Activated effector memory CD4-positive, alpha-beta T cell treated with anti-CD3 and anti-CD28 coated beads, Interleukin-2, amount 50 U/mL, for 16 hours (primary cell): ENCODE measurements at places on chromosomes 4 and X.

DNA sequence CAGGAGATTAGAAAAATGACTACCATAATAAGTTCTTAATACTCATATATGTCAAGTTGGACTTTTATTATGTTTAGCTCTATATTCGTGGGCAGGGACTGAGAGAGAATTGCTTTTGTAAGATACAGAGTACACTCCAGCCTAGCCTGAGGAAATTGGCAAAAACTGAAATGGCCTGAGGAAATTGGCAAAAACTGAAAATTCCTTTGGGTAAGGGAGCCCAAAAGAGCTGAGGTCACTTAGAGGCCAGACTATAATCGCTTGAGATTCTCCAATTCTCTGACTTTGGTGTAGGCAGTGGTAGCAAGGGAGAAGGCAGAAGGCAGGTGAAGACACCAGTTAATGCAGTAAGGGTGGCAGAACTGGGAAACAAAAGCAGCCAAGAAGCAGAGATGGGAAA is 124.5 kb upstream of the HCCS start:
- DNase-seq = no peak

DNA sequence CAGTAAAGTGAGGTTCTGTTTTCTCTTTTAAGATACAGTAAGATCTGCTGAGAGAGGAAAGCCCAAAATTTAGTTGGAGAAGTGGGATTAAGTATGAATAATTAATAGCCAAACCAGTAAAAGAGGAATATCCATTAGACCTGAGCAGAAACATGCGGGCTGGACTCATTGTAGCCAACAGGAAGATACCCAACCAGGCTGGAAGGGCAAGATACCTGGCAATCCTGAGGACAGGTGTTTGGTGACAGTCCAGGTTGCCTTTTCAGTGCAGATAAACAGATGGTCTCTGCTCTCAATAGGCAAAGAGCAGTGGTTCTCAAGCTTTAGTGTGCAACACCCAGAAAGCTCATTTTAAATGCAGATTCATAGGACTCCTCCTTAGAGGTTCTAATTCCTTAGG is 980.8 kb upstream of the GRID2 start:
- no peak for DNase-seq

DNA sequence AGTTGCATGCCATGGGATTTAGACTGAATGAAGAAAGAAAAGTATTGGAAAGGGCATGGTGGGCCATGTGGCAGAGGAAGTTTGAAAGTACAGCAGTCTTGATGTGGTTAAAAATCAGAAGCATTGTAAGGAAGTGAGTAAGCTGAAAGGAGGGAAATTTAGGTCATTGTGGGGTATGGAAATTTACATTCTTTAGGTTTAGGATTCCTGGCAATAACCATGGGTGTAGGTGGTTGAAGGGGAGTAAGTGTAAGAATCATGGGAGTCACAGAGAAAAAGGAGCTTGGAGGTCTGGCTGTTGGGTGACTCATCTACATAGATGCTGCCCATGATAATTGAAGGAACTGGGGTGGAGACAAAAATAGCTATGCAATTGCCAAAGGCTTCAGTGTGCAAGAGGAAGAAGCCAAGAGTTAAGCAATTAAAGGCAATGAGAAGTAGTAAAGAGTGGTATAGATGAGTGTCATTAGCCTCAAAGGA is 243.8 kb upstream of the LDB2 start:
- DNase-seq = no peak

- DNase-seq = no peak
Measured at GRCh38 chrX:105314458-105314857, 94.0 kb upstream of the TEX13A start.

GRCh38 chr4:16225863-16226815 is at the start of gene TAPT1:
TAPT1 (minus strand) TSS chr4:16226471; CDS start chr4:16226457, 14 bp downstream.
- DNase-seq = peak; percentile 93

- DNase-seq = no peak
Measured at GRCh38 chr4:11313157-11313943, 115.3 kb downstream of the HS3ST1 start.

GRCh38 chr4:26106776-26107175 is 192.8 kb downstream of the SMIM20 start:
- no peak for DNase-seq

DNA sequence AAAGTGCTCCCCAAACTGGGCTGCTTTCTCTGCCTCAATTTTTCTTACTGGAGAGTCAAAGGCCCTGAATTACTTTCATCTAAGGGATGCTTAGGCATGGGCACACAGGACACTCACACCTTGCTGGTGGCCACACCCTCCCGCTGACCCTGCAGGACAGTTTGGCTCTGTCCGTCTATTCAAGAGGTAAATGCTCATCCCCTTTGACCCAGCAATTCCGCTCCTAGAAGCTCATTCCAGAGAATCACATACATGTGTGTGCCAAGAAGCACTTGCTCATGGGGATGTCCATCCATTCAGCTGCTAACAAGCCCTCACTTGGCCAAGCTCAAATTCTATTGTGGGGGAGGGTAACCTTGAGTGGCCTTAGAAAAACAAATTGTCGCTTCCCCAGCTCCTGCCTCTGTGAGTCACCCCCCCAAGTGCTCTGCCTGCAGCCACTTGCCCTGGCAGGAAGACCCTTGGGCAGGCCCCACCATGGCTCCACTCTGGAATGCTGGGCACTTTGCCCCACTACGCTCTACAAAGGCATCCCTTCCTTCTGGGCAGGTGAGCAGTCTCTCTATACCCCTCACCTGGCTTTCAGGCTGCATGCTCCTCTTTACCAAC is 54.5 kb downstream of the HTRA3 start:
- DNase-seq = peak; percentile 59

GRCh38 chr4:87839592-87839946 is 6.8 kb downstream of the MEPE start:
- DNase-seq = no peak

DNA sequence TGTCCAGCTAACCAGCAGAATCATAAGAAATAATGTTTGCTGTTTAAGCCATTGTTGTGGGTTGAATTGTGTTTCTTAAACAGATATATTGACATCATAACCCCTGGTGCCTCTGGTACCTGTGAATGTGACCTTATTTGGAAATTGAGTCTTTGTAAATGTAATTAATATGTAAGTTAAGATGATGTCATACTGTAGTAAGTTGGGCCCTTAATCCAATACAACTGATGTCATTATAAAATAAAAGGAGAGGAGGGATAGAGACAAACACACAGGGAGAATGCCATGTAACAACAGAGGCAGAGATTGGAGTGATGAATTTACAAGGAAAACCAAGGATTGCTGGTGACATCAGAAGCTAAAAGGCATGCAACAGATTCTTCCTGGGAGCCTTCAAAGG is 141.4 kb downstream of the ZIC3 start:
- no peak for DNase-seq

- DNase-seq = no peak
Measured at GRCh38 chr4:26839534-26839951, 21.1 kb upstream of the STIM2 start.

GRCh38 chr4:41304221-41304620 is 47.5 kb downstream of the UCHL1 start:
- no peak for DNase-seq

DNA sequence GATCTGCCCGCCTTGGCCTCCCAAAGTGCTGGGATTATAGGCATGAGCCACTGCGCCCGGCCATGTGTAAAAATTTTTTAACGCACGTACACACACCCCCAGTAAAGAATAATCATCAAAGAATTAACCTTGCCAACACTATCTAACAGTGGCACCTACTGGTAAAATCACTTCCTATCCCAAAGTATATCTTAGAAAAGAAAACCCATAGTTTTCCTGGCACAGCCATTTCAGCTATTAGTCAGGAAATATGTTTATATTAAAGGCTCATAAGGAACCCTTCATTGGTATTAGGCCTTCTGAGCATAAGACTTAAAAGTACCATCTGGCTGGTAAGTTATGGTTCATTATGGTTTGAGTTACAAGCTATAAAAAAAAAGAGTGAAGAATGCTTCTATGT is 14.1 kb downstream of the S100G start:
- DNase-seq = no peak

GRCh38 chrX:119602701-119603255 is 3.4 kb downstream of the NKRF start:
- no peak for DNase-seq

- peak; percentile 82 for DNase-seq
Measured at GRCh38 chr4:105306158-105306781, 159.6 kb downstream of the TET2 start.

GRCh38 chr4:26185436-26185835 is 135.4 kb upstream of the RBPJ start:
- DNase-seq = no peak

GRCh38 chrX:48090123-48090522 is 18.7 kb upstream of the ZNF630 start:
- no peak for DNase-seq

- no peak for DNase-seq
Measured at GRCh38 chr4:35978551-35978950, 265.8 kb downstream of the ARAP2 start.

GRCh38 chrX:111431001-111431400 is 19.0 kb upstream of the DCX start:
- no peak for DNase-seq

- DNase-seq = no peak
Measured at GRCh38 chrX:130186651-130187050, 14.9 kb downstream of the RAB33A start.

GRCh38 chr4:128940971-128941370 is 131.5 kb downstream of the JADE1 start:
- DNase-seq = no peak

GRCh38 chr4:152535360-152535902 is 461 bp downstream of the FBXW7 start:
- DNase-seq = peak; percentile 78

DNA sequence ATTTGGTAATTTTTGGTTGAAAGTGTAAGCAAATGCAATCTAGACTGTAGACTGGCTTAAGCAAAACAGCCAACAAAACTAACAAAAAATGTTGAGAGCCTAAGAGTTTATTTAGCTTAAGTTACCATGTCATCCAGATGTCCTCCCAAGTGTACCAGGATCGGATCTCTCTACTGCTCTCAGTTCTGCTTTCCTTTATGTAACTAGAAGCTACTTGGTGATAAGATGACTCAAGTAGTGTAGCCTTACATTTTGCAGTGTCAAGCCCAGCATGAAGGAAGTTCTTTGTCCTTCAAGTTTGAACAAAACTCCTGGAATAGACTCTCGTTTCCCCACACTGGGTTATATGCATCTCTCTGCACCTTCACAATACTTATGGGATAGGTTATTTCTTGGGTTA is 1500.0 kb downstream of the STIM2 start:
- no peak for DNase-seq

DNA sequence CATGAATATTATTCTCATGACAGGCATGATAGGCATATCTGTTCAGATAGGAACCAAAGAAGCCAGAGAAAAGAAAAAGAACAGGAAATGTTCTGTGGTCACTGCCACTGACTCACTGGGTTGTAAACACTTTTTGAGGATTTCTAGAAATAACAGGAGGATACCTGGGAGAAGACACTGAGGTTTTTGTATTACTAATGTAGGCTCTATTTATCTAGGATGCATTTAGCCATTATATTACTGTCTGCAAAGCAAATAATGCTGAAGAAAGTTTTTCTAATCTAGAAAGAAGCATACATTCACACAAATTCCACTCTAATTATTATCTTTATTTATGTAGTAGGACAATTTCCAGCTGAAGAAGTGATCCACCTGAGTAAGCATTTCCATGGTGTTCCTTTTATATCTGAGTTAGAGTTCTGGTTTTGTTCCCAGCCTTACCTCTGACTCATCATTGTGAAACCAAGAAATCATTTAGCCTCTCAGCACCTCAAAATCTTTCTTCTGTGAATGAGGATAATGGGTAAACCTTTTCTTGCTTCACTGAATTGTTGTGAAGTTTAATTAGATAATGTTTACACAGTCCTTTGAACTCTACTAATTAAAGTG is 40.2 kb upstream of the EPGN start:
- DNase-seq = no peak

DNA sequence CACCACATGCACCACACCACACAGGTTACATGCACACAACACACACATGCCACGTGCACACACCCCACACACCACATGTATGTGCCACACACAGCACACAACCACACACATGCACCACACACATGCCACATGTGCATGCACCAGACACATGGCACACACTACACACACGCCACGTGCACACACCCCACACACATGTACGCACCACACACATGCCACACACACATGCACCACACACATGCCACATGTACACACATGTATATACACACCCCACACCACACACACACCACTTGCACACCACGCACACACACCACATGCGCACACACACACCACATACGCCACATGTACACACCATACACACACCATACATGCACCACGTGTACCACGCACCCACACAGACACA is 19.6 kb upstream of the MSANTD1 start:
- no peak for DNase-seq
